ENCODE measurements at places on chromosomes 11 and 22. TPM values are rescaled to one million over a fixed set of nuclear protein-coding genes. Genes with fewer than 3 reads are reported as not detected.

UCP3 gene
- total RNA-seq = 1.4 TPM

APOBEC3H gene
- total RNA-seq = 25.3 TPM

SAA2 gene
- total RNA-seq = not detected

HSCB gene
- total RNA-seq = 16.5 TPM

KCNE3 gene
- total RNA-seq = not detected

AAMDC gene
- 10.0 TPM for total RNA-seq

Measured in activated CD4-positive, alpha-beta memory T cell treated with anti-CD3 and anti-CD28 coated beads for 36 hours (primary cell).